ENCODE measurements at places on chromosomes 1 and 21.

DNA sequence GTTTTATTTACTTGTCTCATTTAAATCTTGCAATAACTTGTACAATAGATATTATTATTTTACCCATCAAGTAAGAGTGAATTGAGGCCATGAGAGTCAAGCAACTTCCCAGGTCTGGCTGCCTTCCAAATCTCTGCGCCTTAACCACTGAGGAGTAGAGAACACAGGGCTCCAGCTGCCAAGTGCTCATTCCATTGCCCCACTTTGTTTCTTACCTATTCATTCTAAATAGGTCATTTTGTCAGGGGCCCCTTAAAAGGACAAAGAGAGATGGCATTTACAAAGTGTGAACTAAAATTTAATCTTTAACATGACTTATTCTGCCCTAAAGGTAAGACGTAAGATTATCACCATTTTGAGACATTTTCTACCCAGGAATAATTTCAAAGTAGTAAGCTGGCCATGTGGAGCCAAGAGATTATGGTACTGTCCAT lies 3.5 kb downstream of the PPP1R15B start:
- peak; percentile 63 for DNase-seq

- no peak for DNase-seq
These were observed 43.4 kb downstream of the KIAA1614 start for GRCh38 chr1:180956028-180956640.

DNA sequence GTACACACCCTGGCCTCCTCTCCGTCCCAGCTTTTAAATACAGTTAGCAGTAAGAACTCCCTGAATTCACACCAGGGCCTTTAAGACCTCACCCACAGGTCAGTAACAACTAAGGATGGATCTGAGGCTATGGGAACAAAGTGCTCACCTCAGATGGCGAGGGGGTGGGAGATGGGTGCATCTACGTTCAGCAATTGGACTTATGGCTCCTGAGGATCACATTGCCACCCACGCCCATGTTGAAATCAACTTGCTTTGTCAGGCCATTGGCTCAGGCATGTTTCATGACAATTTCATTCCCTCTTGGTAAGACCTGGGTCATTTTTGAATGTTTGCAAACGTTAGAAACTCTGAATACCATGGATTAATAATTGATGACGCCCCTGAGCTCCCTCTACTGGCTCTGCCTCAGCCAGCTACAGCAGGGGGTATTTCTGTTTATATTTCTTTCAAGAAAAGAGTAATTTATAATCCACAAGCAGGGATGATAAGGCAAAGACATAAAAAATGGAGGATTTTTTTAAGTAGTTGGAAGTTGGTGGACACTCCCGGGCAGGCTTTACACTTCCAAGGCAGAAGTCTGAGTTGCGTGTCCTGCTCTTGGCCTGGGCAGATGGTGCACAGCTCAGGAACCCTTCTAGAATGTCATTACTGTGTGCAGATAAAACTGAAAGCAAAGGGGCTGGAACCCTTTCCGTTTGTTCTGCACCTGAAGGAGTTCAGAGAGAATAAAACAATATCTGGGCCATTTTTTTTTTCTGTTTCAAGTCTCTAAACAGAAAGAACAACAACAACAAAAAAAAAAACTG lies 13.7 kb upstream of the LBR start:
- DNase-seq: no peak

DNA sequence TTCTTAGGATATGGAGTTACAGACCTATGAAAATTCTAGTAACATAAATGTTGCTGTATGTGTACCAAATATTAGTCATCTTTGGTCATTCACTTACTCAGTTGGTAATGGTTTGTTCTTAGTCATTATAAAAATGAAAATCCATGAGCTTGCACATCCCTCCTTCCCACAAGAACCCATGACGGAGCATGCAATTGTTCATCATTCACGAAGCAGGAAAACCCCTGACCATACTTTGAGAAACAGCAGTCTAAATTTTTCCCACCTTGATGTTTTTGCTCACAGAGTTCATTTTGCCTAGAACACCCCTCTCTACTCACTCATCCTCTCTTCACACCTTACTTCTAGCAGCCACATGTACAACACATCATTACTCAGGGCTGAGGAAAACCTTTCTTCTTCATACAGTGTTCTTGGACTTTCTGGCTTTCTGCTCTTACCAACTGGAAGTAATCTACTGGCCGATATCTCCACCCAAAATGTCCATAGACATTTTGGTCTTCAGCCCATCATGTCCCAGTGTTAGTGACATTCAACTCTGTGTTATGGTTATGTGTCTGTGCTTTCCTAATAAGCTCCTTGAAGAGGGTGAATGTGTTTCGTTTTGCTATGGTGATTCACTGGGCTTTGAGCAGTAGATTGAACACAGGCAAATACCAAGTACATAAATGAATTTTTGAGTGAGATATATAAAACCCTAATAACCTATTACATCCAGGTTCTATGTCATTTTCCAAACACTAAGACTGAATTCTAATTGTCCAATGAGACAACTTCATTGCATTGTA lies 189.9 kb downstream of the ZC3H11B start:
- peak; percentile 29 for DNase-seq

- DNase-seq: no peak
These were observed 44.9 kb downstream of the GFI1 start for GRCh38 chr1:92441697-92442342.

DNA sequence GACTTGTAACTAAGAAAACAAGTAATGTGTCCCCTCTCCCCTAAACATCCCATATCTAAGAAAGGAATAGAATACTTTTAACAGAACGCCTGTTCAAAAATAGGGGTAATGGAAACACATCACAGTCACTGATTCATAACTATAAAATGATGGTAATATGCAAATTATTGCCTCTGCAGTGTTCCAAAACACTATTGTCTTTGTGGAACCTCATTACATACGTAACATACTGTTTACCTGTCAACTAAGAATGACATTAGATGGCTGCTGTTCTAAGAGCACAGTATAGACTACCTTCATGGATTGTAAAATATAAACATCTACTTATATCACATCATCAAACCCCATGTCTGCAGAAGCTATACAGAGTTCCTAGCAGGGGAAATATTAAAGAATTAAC lies 3.4 kb upstream of the BCL2L15 start:
- no peak for DNase-seq

GRCh38 chr21:25722631-25723030 lies 12.1 kb downstream of the ATP5PF start:
- DNase-seq: no peak

DNA sequence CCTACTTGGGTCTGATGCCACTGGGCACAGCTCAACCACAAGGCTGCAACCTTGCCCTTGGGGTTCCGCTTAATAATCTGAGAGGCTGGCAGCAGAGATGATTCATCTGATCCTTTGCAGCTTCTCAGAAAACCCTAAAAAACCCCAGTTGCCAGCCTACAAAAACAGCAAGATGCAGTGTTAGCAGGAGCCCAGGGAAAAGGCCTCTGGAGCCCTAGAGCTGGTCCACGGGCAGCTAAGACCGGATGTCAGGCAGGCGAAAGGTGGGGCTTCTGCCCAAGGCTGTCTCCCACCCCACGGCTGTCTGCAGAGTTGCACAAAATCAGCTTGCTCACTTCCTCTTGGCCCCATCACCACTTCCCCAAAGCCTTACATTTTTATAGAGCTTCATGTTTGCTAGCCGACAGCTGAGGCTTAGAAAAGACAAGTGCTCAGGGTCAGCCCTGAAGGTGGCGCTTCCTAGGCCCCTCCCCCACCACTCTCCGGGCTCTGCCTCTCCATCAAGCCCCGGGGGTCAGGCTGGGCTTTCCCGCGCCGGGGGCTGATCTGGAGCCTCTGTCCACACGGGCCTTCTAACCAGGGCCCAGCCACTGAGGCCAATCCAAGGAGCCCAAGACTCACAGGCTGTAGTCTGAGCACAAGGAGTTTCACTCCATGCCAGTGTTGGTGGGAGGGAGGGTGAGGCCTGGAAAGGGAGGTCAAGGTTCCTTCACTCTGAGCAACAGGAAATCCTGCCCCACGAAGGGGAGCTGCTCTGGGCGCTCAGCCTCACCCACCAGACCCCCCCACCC lies 4.2 kb upstream of the ADORA3 start:
- DNase-seq: no peak
